Activated CD4-positive, alpha-beta memory T cell treated with anti-CD3 and anti-CD28 coated beads, Interleukin-2, amount 10 ng/mL, durations not matched to agents 7 days and 5 days (primary cell): ENCODE measurements at places on chromosomes 2 and 18. TPM values are rescaled to one million over a fixed set of nuclear protein-coding genes. Genes with fewer than 3 reads are reported as not detected.

Gene TMX3
- total RNA-seq: 56.0 TPM

- DNase-seq: no peak
These were observed 387.6 kb downstream of the ZEB2 start for GRCh38 chr2:144132357-144132756.

GRCh38 chr2:218166791-218167190, at the start of gene CXCR1:
Gene CXCR1 (minus strand): TSS chr2:218166962. CDS start chr2:218165211, 1,751 bp downstream.
- peak; percentile 50 for DNase-seq

GRCh38 chr2:233100192-233100998, 40.3 kb downstream of the INPP5D start:
- peak; percentile 52 for DNase-seq

GRCh38 chr2:63851691-63852311, 10.1 kb downstream of the UGP2 start:
- no peak for DNase-seq

DNA sequence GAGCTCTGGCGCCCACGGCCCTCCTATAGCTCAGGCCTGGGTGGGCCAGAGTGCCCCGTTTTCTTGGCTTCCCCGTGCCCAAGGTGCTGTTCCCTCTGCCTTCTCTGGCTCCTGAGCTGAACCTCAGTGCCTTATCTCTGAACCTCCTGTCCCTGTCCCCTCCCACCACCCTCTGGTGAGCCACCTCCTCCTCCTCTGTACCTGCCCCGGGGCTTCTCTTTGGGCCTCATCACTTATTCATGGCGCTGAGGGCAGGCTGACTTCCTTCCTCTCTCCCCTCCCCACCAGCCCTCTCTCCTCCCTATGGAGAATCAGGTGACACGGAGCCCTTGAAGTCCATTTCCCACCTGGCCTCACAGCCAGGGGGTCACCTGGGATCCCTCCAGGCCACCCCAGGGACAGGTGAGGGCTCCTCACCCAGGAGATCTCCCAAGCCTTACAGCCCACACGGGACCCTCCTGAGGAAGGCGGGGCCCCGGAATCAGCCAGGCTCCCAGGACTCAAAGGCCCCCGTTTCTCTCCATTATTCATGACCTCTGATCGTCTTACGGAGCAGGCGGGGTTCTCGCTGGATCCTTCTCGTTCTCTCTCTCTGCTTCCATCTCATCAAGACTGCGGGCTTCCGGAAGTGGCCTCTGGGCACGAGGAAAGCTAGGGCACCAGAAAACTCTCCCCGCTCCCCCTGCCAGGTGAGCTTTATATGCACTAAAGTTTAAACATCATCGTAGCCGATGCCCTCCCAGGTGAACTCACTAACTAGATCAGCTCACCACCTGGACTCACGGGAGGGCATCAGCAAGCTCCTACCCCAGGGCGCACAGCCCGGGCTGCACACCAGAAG, at the start of gene LOXHD1:
LOXHD1 (minus strand) TSS at position 106 of the 841 bp plus-strand sequence. CDS start 187 bp downstream, outside the sequence.
- no peak for DNase-seq

Gene STON1
- 3.0 TPM for total RNA-seq

- DNase-seq: no peak
These were observed 158.0 kb upstream of the RBMS1 start for GRCh38 chr2:160651416-160652200.

GRCh38 chr2:209383212-209383611, 40.6 kb upstream of the MAP2 start:
- no peak for DNase-seq

DNA sequence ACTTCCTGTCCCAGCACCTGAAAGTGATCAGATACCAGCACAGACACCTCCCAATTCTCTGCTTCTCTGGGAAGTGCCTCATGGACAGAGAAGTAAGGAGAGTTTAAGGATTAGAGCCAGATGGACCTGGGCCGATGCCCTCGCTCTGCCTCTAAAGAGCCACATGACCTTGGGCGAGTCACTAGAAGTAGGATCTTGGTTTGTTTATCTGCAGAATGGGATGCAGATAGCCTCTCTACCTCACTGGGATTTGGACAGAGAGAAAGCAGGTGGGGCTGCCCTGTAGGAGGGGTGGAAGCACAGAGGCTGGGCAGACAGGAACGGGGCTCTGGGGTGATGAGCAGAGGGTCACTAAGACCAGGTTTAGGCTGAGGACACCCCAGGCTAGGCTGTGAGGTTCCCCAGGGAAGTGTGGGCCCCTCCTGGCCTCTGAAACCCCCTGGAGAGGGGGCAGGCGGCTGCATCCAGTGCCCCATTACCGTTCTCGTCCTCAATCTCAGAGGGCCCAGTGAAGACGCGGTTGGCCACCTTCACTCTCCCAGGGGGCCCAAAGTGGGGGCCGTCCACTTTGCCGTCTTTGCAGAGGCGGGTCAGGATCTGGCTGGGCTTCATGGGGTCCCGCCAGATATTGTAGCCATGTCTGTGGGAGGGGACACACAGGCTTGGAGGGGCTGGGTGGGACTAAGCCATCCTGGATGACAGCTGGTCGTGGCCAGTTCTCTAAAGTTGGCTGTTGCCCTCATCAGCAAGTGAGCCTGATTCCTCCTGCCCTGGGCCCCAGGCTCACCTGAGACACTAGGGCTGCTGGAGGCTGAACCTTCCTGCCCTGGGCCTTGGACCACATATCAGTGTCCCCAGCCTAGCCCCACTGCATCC, 13.3 kb downstream of the OTOF start:
- DNase-seq: no peak

Gene TMEM247
- total RNA-seq: not detected

DNA sequence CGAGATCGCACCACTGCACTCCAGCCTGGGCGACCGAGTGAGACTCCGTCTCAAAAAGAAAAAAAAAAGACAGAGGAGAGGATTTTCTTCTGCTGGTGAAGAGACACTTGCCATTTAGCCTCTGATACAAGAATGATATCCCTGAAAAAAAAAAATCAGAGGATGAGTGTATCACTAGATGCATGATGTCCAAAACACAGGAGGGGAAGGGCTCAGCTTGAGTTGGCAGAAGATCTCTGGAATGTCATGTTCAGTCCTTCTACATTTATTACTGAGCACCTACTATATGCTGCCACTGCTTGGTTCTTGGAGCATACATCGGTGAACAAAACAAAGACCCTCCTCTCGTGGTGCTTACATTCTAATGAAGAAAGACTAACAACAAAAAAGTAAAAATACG, 10.9 kb upstream of the PKDCC start:
- no peak for DNase-seq

- DNase-seq: no peak
These were observed 88.8 kb downstream of the GFPT1 start for GRCh38 chr2:69298261-69298660.

DNA sequence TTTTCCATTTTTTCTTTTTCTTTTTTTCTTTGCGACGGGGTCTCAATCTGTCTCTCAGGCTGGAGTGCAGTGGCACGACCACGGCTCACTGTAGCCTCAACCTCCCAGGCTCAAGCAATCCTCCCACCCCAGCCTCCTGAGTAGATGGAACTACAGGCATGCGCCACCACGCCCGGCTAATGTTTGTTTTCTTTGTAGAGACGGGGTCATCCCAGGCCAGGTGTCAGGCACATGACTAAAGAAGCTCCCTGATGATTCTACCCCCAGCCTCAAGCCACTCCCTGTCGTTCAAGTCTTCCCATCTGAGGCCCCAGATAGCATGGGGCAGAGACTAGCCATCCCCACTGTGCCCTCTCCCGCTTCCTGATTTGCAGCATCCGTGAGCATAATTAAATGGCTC, 9.8 kb upstream of the FZD5 start:
- no peak for DNase-seq

Gene TMEM169
- 2.3 TPM for total RNA-seq

DNA sequence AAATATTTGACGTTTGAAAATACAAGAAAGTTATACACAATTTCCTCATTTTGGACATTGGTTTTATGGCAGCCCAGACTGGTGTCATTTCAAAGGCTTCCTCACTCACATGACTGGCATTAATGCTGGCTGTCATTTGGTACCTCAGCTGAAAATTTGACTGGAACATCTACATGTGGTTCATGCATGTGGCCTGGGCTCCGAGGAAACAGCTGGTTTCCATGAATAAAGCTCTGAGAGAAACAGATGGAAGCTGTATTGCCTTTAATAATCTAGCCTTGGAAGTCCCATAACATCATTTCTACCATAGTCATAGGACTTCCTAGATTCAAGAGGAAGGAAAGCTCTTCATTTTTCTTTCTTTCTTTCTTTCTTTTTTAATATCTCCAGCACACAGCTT, 42.9 kb upstream of the RIT2 start:
- no peak for DNase-seq

- no peak for DNase-seq
These were observed 13.8 kb downstream of the CYP26B1 start for GRCh38 chr2:72133721-72134407.

DNA sequence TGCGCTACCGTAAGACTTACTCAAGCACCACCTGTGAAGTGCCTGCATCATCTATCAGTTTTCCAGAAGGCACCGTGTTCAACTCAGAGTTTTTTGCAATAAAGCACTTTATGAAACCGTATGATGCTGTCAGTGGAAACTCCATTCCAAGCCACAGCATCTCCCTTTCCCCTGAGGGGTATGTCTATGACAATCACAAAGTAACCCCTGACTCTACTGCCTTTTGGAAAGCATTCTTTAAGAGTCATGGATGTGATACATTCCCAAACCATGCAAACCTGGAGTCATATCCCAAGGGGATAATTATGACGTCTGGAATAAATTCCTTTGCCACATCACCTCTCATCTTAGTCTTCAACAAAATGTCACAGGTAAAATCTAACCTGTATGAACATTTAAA, 39.2 kb downstream of the UNC50 start:
- no peak for DNase-seq

DNA sequence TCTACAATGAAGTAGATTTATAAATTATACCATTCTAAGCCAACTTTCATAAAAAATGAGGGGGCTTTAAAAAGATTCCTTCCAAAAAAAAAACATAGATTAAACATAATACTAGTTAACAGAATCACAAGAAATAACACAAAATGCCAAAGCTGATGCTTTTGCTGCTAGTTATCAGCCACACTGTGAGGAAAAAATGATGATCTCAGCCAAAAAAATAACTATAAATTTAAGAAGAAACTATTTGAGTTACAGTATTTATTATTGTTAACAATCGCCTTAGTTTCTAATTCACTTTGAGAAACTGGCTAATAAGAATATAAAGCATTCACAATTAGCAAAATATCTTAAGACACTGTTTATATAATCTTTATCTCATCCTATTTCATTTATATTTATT, 27.1 kb downstream of the BAZ2B start:
- no peak for DNase-seq

Gene MEIS1
- total RNA-seq: not detected

- DNase-seq: no peak
These were observed 347.9 kb downstream of the PTPRM start for GRCh38 chr18:7914834-7915670.

DNA sequence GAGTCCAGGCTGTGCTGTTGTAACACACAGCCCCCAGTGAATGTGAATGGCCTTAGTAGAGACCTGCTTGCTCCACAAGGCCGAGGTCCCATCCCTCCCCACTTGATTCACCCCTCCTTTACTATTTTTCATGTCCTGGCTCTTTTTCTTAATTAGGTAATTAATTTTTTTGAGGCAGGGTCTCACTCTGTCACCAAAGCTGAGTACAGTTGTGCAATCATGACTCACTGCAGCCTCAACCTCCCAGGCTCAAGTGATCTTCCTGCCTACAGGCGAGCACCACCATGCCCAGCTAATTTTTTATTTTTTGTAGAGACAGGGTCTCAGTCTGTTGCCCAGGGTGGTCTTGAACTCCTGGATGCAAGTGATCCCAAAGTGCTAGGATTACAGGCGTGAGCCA, 19.3 kb downstream of the FBLN7 start:
- no peak for DNase-seq

DNA sequence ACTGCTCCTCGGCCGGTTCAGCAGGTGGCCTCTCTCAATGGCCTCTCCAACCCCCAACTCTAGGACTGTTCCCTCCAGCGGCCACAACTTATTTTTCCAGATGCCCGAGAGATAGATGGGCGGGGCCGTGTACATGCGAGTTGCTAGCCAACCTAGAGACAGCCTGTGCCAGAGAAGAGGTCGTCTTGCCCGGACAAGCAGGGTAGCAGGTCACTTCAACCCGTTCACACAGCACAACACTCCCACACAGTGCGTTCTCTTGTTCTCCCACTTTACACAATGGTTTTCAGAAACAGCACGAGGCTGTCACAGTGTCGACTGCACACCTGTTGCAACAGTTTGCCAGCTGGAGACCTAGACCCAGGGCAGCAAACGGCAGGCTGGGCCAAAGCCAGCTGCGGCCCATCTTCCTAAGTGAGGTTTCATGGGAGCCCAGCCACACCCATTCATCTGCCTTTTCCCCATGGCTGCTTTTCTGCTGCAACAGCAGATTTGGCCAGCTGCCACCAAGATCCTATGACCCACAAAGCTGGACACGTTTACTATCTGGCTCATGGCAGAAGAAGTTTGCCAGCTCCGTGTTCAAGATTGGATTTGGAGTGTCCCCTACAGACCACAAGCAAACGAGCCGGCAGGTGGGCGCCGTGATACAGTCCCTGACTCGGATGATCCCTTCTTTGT, 7.3 kb upstream of the PRLH start:
- no peak for DNase-seq

Gene SCYGR8
- not detected for total RNA-seq

DNA sequence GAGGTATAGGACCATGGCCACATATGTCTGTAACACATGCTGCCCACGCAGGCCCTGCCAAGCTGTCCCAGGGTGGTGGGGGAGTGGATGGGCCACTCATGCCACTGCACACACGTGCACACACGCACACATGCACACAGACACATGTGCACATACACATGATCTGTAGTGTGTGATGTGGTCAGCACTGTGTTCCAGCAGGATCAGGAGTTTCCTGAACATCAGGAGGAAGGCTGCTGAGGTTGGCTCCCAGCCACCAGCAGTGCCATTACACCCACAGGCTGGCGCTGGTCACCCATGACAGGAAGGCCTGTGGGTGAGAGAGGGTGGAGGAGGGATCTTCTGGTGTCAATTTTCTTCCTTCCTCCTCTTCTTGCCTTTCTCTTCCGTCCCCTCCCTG, 44.7 kb downstream of the POMC start:
- no peak for DNase-seq

Gene TMEM182
- 2.2 TPM for total RNA-seq

DNA sequence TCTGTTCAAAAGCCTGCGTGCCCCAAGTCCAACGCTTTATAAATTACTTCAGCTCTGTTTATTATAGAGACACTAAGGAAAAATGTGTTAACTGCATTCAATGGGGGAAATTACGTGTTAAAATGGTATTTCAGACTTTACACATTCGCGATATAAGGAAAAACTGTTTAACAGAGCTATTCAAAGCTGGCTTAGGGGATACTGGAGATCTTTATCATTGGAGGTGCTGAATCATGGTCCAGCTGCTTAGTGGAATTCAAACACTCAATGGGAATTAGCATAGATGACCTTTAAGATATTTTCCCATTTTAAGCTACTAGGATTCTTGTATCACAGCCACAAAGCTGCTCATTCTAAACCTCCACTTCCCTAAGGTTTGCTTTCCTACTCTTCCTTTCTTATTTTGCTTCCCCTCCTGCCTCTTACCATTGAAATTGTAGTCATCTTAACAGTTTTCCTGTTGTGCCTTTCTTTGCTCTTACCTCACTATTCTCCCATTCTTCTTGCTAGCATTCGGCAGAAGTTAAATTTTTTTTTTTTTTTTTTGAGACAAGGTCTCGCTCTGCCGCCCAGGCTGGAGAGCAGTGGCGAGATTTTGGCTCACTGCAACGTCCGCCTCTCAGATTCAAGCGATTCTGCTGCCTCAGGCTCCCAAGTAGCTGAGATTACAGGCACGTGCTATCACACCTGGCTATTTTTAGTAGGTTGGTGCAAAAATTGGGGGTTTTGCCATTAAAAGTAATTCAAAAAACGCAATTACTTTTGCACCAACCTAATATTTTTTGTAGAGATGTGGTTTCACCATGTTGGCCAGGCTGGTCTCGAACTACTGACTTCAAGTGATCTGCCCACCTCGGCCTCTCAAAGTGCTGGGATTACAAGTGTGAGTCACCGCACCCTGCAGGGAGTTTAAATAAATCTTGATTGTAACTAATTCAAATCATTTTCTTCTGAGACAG, 6.5 kb downstream of the SULT6B1 start:
- DNase-seq: no peak
